ENCODE measurements at places on chromosomes 5 and 9.

- DNase-seq = no peak
These were observed 5.8 kb downstream of the ADAMTS19 start for GRCh38 chr5:129465776-129466344.

GRCh38 chr5:86974955-86975354, 292.7 kb upstream of the RASA1 start:
- DNase-seq = no peak

GRCh38 chr5:174204535-174205313, 159.2 kb downstream of the NSG2 start:
- DNase-seq = no peak

DNA sequence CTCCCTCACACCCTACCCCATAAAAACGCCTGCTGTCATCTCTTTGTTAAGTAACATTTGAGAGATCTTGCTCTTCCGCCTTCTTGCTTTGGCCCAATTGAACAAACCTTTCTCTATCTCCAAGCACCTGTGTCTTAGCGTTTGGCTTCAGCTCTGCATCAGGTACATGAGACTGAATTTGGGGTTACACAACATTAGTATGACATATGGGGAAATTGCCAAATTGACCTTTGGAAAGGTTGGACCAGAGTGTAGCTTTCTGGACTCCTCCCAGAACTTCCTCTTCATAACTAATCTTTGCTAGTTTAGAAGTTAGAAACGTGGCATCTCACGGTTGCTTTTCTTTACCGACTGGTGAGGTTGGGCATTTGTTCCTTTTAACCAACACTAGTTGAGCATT, 3.5 kb upstream of the EXOSC3 start:
- no peak for DNase-seq

GRCh38 chr9:113210815-113211214, 10.3 kb downstream of the FKBP15 start:
- DNase-seq = no peak

DNA sequence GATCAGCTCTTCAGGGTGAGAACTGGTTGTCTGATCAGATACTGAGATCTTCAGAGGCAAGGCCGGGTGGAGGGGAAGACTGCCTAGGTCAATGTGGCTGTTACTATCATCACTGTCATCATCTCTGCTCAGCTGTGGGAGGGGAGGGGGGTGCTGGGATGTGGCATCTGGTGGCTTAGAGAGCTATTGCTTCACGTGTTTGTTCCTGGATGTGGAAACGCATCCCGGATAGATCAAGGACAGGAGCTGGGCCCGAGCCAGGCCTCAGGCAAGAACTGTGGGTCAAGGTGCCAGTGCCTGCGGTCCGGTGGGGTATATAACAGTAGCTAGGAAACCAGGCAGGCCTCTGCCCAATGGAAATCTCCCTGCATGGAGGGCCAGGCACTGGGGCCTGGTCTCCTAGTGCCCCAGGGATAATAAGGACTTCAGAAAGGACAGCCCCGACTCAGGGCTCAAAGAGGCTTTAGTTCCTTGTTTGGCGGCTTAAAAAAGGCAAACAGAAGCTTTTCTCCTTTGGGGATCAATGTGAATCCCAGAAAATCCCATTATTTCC, 30.3 kb upstream of the TIFAB start:
- DNase-seq = no peak

DNA sequence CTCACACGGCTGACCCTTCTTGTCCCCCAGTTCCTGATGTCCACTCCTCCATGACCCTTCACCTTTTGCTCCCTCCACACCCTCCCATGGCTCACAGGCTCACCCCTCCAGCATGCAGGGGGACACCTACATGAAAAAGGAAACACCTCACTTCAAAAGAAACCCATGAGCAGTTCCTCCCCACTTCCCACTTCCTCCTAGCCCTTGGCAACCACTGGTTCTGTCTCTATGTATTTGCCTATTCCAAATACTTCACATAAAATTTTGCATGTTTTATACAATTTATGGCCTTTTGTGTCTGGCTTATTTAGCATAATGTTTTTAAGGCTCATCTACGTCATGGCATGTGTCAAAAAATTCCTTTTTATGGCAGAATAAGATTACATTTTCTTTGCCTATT, 100.2 kb upstream of the S1PR3 start:
- DNase-seq = no peak

GRCh38 chr5:151284392-151284967, 19.1 kb downstream of the SLC36A3 start:
- no peak for DNase-seq

- no peak for DNase-seq
These were observed 121.2 kb downstream of the GCNT1 start for GRCh38 chr9:76580188-76580587.

DNA sequence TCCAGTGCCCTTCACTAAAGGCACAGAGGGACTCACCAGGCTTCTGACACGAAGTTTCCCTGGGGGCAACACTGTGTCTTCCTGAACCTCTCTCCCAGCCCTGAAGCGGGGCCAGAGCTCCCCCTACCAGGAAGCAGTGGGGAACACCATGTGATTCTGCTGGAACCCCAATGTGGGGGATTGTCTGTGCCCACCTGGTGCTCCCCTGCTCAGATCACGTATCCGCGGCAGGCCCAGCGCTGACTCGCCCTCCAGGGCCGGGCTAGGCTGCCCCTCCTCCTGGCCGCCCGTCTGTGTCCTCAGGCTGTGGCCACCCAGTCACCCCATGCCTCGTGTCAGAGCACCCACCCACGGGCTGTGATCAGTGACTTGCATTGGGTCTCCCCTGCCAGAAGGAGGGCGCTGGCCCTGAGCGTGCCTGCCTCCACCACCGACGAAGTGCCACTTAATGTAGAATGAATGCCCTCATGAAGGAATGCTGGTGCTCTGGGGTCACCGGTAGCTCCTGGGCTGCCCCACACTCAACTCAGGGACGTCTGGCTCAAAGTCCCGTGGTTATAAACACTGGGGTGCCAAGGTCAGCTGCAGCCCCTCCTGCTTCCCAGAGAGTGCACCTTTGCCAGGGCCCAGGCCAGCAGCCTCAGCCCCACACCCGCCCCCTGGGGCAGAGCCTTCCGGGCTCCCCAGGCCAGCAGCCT, 22.1 kb downstream of the SARDH start:
- DNase-seq = no peak

DNA sequence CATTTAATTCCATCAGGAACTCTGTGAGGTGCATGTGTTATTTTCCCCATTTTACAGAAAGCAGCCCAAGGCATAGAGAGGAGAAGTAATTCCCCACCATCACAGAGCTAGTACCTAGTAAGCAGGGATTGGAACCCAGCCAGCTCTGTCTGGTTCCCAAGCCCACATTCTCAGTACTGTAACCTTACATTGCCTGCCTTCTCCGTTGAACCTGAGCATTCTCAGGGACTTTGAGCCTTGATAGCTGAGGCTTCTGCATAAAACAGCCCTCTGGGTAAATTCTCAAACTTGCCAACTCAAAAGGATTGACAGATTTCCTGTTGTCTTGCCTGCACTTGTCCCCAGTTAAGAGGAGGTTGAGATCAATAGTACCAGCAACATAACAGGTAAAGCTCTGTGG, 9.2 kb upstream of the GLE1 start:
- no peak for DNase-seq

DNA sequence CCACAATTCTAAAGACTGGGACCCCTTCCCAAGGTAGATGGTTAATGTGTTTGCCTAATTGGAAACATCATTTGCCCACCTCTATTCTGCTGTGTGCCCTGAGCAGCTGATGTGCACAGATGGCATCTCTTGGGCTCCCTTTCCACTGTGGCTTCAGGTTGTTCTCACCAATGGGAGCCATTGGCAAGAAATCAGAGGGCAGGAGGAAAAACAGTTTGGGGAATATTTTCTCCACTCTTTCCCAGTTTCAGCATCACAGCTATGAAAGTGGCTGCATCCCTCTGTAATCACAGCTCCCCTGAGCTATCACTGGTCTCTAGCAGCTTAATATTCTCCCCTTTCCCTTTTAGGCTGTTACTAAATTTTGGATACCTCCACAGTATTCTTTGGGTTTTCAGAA, 911.6 kb upstream of the SEMA6A start:
- DNase-seq = no peak

DNA sequence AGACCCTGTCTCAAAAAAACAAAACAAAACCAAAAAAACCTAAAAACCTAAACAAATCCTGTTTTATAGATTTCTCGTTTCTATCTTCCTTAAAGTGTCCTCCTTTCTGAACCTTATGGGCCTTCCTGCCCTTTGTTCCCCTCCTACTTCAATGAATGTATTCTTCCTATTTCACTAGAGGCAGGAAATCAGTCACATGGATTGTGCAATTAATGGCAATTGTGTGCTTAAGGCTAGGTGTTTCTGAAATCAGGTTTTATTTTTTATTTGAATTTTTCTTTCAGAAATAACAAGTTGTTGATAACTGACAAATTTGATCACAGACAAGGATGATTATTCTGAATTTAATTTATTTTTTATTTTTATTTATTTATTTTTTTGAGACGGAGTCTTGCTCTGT, 220.6 kb upstream of the SEMA6A start:
- no peak for DNase-seq

DNA sequence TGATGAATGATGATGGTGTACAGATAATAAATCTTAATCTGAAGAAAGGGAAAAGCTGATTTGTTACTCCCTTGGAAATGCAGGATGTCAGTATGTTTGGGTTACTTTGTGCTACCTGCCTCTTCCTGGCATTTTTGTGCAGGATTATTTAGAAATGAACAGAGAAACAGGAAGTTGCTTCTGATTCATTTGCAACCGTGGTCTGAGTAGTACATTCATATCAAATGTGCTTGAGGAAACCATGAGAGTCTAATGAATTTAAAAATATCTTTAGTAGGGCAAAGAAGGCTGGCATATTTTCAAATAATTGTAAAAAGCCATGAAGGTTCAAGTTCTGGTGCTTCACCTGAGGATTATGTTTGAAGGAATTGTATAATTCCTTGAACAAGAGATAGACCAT, 391.6 kb downstream of the TMEM161B start:
- DNase-seq = no peak

DNA sequence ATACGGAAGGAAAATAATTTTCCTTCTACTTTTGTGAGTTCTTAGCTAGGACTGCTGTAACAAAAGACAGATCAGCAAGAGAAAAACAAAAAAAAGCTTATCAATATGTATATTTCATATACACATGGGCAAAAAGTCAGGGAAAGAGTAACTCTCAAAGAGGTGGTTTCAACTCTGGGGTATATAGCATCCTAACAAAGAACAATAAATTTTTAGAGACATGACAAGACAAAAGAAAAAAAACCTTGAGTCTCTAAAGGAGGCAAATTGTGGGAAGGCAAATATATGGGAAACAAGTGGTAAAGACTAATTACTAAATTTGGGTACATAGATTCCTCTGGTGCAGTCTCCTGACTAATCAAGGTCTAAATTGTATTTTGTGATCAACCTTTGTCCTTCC, 93.2 kb downstream of the C5orf15 start:
- no peak for DNase-seq

GRCh38 chr5:83488821-83489220, 17.3 kb downstream of the VCAN start:
- no peak for DNase-seq

DNA sequence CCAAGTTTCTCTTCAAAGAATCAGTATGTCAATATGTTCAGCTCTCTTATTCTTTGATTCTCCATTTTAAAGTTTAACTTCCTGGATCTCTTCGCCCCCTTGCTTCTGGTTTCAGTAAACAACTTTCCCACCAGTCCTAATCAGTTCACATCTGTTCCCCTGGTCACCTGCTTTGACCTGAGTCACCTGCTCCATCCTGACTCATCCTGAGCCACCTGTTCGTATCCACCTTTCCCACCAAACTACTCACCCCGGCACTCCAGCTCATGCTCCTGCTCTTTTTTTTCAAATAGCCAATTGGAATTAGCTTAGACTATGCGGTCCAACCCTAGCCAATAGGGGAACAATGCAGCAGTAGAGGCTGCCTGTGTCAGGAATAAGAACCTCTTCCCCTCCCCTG, 23.6 kb upstream of the CSF1R start:
- no peak for DNase-seq

DNA sequence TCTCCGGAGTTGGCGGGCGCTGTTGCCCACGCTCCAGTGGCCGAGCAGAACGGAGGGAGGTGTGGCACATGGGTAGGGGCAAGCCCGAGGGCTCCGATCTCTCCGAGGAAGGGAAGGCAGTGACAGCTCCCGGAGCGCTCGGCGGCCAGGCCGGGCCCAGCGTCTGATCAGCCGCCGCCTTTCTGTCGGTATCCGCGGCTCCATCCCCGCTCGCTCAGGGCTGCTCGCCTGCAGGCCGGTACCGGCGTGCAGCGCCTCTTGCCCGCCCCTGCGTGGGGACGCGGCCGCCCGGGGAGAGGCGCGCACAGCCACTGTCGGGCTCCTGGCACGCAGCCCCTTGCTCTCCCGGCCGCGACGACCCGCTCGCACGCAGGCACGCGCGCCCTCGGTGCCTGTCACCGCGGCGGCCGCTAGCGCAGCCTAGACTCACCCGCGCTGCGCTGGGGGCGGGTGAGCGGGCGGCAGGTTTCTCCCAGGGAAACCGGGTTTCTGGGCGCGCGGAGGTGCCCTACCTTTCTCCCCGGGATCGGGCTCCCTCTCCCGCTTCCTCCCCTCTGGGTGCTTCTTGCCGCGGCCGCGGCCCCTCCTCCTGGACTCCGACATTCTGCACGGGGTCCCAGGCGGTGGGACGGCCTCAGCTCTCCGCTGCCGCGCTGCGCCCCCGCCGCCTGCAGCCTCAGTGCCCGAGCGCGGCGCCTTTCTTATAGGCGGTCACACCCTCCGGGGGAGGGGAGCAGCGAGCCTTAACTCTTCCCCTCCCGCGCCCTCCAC, 108.4 kb downstream of the PSD2 start:
- no peak for DNase-seq

- no peak for DNase-seq
These were observed 7.5 kb downstream of the SURF4 start for GRCh38 chr9:133368249-133368881.

DNA sequence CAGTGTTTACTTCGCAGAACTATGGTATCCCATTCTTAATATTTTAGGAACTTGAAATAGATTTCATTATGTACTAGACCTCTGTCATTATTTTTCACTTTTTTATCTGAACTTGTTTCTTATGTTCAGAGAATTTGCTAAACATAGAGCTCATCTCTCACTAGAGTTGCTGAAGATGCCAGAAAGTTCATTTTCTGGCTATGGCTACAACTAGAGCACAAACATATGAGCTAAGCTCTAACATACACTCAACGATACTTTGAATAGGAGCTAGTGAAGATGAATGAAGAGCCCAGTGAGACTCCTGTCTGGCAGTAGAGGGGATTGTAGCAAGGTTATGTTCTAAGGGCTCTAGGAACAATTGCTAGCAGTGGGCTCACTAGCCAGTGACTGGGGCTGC, 582.2 kb downstream of the KIF4B start:
- no peak for DNase-seq

GRCh38 chr5:160420331-160420610, 1.4 kb upstream of the PTTG1 start:
- DNase-seq = no peak
